Eye (tissue), 1 donor: ENCODE measurements at places on chromosomes 12 and 14.

DNA sequence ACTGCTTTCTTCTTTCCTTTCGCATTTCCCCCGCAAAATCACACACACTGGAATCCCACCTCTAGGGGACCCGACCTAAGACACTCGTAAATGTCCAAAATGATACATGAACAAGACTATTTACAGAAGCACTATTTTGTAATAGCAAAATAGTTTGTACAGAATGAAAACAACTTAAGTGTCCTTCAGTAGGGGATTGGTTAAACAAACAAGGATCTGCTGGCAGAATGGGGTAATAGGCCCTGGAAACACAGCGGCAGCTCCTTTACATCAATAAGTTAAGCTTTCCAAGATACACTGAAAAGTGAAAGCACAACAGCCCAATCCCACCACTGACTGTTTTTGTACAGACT lies 48.8 kb downstream of the LTBP2 start:
- DNase-seq: peak; percentile 29

- no peak for DNase-seq
Measured at GRCh38 chr12:13342971-13343370, 146.4 kb downstream of the EMP1 start.

DNA sequence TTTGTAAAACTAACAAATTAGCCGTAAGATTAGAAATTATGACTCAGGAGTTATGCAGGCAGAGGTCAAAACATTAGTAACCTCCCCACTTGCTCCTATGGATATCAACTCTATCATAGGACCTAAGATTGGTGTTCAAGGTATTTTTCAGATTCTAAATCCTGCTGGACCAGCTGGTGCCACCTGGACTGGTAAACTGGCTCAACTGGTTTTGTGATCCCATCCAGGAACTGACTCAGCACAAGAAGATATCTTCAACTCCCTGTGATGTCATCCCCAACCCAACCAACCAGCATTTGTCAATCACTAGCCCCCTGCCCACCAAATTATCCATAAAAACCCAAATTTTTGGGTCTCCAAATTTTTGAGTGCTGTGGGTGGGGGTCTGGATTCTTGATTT lies 98.1 kb upstream of the OR4E1 start:
- DNase-seq: no peak

DNA sequence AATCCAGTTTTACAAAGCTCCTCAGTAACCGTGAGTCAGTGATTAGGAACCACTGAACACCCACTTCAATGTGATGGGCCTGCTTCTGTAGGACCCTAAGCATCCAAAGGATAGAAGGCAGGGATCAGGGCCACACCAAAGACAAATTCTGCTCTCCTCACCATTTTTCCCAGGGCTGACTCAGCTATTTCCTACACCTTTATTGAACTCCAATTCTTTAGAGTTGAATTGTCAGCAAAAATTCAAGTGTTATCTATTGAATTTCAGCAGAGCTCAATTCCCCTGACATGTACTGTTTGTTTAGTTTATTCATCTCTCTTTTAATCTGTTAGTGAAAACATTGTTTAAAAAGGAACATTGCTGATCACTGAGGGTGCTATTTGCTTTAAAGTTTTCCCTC lies 457.7 kb upstream of the TMPO start:
- DNase-seq: no peak

- no peak for DNase-seq
Measured at GRCh38 chr12:120102189-120103043, 14.1 kb downstream of the RAB35 start.

DNA sequence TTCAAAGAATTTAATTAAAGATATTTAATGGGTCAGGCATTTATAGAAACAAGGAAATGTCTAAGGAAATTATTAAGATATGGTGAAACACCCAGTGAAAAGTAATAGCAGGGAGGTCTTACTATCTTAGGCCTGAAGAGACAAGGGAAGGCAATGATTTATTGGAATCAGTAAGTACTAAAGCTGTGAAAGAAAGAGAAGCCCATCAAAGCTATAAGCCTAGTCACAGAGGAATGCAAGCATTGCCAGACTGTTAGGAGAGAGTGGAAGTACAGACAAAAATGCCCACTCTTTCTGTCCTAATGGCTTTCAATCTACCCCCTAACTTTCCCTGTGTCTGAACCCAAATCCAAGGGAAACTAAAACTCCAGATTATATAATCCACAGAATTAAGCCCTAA lies 69.2 kb upstream of the PIK3C2G start:
- peak; percentile 3 for DNase-seq

- DNase-seq: no peak
Measured at GRCh38 chr12:67818459-67818903, 169.9 kb downstream of the DYRK2 start.

- DNase-seq: no peak
Measured at GRCh38 chr12:101792046-101792931, 38.5 kb downstream of the GNPTAB start.

- no peak for DNase-seq
Measured at GRCh38 chr14:64649383-64649998, 54.7 kb upstream of the PLEKHG3 start.

DNA sequence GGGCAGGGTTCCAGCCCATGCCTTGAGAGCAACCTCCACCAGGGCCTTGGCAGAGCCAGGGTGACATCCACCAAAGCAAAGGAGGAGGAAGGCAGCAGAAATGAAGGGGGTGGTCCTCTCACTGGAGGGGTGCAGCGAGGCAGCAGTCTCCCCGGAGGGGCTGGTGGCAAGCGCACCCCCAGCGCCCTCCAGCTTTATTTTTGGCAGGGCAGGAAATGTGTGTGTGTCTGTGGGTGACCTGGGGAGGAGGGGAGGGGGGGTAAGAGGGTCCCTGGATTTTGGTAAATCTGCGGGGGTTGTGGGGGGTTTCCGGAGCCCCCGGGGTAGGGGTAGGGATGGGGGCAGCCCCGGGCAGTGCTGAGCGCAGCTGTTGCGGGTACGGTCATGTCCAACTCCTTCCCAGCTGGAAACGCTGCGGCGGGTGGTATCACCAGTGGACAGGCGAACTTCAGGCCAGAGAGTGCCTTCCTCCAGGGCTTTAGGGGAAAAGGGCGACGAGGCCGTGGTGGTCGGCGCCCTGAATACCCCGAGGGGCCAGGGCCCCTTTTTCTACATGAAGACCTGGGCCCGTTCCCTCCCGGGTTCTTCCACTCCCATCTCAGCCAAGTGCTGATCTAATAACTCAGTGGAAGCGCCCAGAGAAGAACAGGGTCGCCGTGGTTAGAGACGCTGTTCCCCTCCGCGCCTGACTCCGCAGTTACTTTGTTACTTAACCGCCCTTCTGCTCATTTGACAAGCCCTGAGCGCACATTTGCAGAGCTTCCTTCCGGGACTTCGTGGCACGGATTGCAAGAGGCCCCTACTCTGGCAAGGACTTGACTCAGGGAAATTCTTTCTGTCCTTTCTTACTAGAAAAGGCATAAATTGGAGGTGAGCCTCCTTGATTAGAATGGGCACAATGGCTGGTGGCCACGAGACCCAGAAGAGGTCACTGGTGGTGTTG lies 55.2 kb downstream of the FOS start:
- no peak for DNase-seq

- peak; percentile 81 for DNase-seq
Measured at GRCh38 chr12:119178544-119179334, at the start of gene HSPB8. Gene HSPB8, plus strand, starts transcription at chr12:119178931. Its CDS starts 382 bp downstream, at chr12:119179313.

DNA sequence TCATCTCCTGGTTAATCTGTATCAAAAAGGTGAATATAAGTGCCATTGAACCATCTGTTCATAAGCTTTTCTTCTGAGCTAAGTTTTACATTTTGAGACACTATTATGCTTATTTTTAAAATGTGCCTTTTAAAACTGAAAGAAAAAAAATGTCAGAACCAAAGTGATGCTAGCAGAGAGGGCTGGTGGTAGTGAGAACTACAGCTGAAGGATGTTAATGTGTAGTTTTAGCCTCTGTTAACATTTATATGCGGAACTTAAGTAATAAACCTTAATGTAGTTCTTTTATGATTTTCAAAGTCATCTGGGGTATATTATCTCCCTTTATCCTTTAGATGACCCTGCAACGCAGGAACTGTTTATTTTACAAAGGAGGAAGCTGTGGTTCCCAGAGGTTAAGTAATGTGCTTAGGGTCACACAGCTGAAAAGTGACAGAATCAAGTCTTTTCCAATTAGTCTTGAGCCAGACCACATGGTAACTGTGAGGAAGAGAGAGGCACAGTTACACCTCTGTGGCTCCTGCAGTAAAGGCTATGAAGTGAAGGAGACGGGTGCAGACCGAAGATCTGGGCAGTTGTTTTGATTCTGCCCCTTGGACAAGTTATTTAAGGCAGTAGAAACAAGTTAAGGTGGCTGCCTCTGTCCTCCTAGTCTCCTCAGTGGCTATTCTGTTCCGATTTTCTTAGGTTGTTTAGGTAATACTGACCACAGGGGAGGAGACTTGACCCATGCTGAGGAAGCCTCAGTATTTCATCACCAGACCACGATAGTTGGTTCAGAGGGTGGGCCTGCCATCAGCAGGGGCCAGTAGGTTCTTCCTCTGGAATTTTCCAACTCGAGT lies 23.9 kb downstream of the GNG2 start:
- DNase-seq: peak; percentile 37

DNA sequence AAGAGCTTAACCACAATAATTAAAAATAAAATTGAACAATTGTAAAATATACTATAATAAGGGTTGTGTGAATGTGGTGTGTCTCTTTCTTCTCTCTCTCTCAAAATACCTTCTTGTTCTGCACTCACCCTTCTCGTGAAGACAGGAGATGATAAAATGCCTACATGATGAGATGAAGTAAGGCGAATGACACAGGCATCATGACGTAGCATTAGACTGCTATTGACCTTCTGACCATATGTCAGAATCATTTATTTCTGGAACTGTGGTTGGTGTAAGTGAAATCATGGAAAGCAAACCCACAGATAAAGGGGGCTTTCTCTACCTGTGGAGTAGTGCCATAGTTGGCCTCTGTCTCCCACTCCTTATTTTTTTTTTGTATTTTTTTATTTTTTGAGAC lies 37.8 kb upstream of the NUAK1 start:
- DNase-seq: peak; percentile 56

GRCh38 chr14:55398679-55399078 lies 13.0 kb downstream of the ATG14 start:
- DNase-seq: peak; percentile 2

DNA sequence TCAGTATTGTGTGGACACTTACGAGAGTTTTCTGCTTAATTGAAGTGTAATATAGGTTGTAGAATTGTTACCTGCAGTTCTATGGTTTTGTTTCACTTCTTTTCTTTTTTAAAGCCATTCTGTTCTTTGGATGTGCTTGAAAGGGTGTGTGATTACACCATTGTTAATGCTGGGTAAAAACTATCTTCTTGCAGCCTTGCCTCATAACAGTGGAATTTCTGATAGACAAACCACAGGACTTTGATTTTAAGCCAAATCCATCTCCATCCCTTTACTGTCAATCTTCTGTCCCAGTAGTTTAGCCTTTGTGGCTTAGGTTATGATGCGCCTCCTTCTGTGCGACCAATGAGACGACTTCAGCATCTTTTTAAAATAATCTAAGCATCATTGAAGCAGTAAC lies 182.3 kb downstream of the PELI2 start:
- no peak for DNase-seq

DNA sequence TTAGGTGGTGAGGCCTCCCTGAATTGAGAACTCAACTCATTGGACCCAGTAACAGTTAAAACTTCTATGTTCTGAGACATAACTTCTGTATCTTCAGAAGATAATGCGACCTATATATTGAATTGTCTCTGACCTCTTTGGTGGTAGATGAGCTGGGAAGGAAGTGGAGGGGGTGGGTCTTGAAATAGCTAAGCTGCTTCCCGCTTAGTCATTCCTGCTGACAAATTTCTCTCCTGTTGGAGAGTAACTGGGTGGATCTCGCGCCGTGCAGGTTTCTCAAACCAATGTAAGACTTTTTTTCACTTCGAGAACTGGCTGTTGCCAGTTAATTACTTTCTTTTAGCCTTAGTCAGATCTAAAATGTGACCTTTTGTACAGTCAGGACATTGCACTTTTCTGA lies 100.8 kb downstream of the PPHLN1 start:
- no peak for DNase-seq

DNA sequence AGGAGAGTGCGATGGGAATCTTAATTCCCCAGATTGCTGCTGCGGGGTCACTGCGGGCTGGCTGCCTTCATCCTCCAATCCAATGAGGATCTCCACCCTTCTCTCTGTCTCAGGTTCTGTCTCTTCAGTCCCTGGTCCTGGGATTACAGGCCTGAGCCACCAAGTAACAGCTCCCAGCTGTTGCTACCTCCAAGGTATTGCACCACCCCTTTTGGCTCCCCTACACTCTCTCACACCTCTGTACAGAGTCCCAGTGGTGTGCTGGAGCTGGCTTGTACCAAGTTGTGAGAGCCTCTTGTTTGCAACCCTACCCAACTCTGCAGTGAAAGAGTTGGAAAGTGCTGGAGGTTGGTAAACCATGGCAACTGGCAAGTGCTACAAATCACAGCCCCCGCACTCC lies 10.0 kb upstream of the RILPL1 start:
- no peak for DNase-seq

- DNase-seq: no peak
Measured at GRCh38 chr14:97887690-97888089, 1090.5 kb downstream of the VRK1 start.

DNA sequence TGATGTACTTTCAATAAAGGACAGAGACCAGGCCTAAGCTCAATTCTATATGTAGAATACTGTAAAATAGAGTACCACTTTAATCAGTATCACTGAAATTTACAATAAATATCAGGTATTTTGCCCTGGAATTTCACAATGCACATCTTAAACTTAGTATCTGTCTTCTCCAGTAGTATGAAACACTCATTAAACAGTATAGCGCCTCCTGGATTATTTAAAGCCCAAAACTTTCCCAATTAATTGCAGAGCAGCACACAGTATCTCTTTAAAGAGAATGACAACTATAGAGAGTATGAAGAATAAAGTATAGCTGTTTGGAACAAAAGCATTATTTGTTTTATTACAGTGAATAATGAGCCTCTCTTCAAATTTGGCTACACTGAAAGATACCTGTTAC lies 80.2 kb downstream of the BHLHE41 start:
- DNase-seq: no peak

- no peak for DNase-seq
Measured at GRCh38 chr12:80087486-80088213, 11.7 kb upstream of the OTOGL start.

DNA sequence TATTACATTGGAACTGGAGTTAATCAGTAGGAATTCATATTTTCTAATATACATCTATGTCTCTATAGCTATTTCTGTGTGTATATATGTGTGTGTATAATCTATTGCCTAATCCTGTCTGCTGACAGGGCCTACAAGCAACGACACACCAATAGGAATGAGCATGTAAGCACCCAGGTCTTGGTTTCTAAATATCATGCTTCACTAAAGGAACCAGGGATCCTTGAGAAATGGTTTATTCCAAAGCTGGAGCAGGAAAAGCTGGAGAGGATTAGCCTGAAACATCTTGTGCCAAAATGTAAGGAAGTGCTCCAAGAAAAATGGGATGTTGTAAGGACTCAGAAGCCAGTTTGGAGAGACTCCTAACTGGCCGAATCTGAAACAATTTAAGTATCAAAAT lies 29.3 kb upstream of the LGALS3 start:
- DNase-seq: peak; percentile 80

DNA sequence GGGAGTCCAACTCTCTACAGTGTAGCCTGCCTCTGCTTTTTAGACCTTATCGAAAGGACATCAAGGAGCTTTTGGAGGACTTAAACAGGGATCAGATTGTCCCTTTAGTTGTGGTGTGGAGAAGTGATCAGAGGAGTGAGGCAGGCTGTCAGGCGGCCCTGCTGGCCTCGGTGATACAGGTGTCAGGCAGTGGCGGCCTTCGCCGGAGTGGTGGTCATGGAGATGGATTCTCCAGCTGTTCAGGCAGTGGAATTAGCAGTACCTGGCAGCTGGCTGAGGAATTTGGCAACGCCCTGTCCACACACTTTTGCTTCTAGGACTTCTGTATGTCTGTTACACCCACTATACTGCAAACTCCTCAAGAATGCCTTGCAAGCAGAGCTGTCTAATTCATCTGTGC lies 4.2 kb upstream of the CLMN start:
- no peak for DNase-seq
